ENCODE measurements at places on chromosomes 11 and 22. TPM values are rescaled to one million over a fixed set of nuclear protein-coding genes. Genes with fewer than 3 reads are reported as not detected.

- peaks cover 8% of the 10 kb centered on the region for H3K4me1 ChIP-seq
- peaks cover 15% of the 10 kb centered on the region for H3K27me3 ChIP-seq
- no peaks in the 10 kb centered on the region for H3K36me3 ChIP-seq
Observed at GRCh38 chr11:420054-420910, 5.5 kb upstream of the SIGIRR start.

- H3K4me3 ChIP-seq = no peak overlapping the region
- H3K4me1 ChIP-seq = no peaks in the 10 kb centered on the region
- no peak overlapping the region for H3K27ac ChIP-seq
- H3K36me3 ChIP-seq = no peaks in the 10 kb centered on the region
- H3K27me3 ChIP-seq = peaks cover 14% of the 10 kb centered on the region
Observed at GRCh38 chr11:114090976-114091375, 31.5 kb downstream of the ZBTB16 start.

DNA sequence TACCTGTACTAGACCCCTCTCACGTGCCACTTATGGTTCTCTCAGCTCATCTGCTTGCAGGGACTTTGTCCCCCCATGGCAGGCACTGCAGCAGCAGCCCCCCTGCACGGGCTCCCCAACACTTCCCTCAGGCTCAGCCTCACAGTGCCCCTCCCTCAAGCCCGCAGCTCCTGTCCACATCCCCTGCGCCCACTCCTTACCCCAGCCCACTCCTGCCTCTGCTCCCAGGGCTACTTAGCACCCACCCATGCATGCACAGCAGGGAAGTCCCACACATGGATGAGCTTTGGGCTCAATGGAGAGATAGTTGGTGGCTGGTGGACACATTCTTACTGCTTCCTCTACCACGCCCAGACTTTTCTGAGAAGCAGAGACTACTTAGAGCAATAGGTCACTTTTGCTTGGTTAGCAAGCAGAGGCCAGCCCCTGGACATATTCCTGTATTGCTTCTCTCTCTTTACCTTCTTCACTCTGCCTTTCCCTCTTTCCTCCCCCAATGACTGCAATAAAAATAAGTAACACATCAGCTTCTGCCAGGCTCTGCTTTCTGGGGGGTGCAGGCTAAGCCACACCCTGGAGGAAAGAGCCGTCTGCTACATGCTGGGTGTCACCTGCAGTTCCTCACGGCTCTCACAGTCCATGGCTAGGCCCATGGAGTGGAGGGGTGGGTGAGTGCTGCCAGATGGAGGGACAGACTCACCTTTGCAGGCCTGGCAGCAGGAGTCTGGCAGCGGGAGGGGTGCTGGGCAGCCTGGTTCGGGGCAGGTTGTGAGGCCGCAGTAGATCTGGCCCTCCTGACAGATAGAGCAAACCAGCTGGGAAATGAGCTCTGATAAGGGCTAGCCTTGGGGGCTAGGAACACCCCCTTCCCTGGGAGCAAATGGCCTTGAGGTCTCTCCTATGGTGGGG, 23.4 kb downstream of the CHRDL2 start:
- no peaks in the 10 kb centered on the region for H3K36me3 ChIP-seq
- H3K27ac ChIP-seq = no peak overlapping the region
- no peaks in the 10 kb centered on the region for H3K27me3 ChIP-seq
- no peaks in the 10 kb centered on the region for H3K4me1 ChIP-seq

DNA sequence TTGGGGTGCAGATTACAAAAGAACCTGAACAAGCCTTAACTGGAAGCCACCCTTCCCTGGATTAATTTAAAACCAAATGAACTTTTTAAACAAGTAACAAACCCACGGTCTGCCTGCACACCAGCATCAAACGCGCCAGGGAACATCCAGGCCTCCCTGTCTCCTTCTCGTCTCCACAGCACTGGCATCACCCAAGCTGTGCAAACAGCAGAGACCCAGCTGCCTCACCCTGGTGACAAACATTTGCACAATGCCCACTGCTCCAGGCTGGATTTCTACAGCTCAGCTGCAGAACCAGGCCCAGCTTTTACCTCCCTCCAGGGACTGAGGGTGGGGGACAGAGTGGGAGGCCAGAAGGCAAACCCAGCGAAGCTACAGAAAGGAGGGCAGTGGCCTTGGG, 7.0 kb downstream of the RPL3 start:
- H3K4me1 ChIP-seq = peaks cover 65% of the 10 kb centered on the region
- peaks cover 55% of the 10 kb centered on the region for H3K36me3 ChIP-seq
- DNase-seq = no peak

PEX16 gene
- 25.9 TPM for total RNA-seq

DNA sequence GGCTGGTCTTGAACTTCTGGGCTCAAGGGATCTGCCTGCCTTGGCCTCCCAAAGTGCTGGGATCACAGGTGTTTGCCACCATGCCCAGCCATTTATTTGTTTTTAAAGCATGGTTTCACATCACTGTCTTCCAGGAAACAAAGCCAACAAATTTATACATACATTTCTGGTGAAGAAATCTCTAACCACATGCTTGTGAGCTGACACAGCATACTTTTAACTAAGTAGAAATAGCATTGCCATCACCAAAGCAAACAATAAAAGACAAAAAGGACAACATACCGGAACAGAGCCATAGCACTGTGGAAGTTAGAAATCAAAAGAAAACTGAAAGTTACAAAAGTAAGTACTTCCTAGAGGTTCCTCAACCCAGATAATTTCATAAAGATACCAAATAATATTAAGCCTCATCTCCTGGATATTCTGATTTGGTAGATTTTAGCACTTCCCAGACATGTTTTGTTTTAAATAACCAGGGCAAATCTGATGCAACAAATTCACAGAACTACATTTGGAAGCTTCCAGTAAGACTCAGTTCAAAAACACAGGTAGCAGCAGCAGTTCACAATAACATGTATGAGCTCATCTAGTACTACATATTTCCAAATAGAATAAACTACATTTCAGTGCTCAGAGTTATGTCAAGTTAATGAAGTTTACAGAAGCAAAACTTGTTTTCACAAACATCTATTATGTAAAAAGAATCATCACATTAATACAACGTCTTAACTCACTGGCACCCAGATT, 70.6 kb downstream of the RRAS2 start:
- H3K4me1 ChIP-seq = peaks cover 13% of the 10 kb centered on the region
- H3K36me3 ChIP-seq = peaks cover 13% of the 10 kb centered on the region
- no peaks in the 10 kb centered on the region for H3K27me3 ChIP-seq
- DNase-seq = peak; percentile 81
- H3K4me3 ChIP-seq = peak overlapping the region; percentile 15

GRCh38 chr11:115869780-115870431, 365.7 kb upstream of the CADM1 start:
- DNase-seq = no peak
- H3K36me3 ChIP-seq = no peaks in the 10 kb centered on the region
- H3K4me1 ChIP-seq = no peaks in the 10 kb centered on the region
- no peaks in the 10 kb centered on the region for H3K27me3 ChIP-seq

- H3K4me3 ChIP-seq = no peak overlapping the region
- H3K27me3 ChIP-seq = no peaks in the 10 kb centered on the region
- no peak overlapping the region for H3K27ac ChIP-seq
Observed at GRCh38 chr11:112789481-112789880, 171.7 kb upstream of the NCAM1 start.

DNA sequence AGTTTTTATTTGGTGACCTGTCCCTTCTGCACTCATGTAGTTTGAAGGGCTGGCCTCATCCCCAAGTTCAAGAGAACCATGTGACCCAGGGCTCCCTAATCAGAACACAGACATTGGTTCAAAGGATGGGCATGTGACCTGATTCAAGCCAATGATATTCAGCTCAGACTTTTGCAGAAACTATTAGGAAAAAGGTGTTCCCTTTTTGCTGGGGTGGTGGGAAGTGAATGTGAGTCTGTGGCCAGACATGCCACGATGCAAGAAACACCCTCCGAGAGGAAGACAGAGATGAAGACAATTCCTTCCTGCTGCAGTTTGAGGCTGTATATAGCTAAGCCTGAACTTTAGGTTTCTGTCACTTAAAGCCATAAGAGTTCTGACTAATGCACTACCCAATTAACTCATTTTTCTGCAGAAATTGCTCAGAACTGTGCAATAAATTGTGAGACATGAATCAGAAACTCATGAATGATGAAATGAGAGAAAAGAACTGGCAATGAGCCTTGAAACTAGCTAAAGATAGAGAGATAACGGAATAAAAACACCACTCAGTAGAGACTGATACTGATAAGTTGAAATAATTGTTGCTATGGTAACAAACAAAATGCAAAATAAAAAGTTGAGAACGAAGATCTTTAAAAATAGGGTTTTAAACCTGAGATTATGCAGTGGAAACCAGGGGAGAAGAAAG, 9.2 kb upstream of the MAPK1 start:
- H3K27ac ChIP-seq = no peak overlapping the region
- no peaks in the 10 kb centered on the region for H3K27me3 ChIP-seq
- no peaks in the 10 kb centered on the region for H3K36me3 ChIP-seq
- no peak overlapping the region for H3K4me3 ChIP-seq
- no peaks in the 10 kb centered on the region for H3K4me1 ChIP-seq

DNA sequence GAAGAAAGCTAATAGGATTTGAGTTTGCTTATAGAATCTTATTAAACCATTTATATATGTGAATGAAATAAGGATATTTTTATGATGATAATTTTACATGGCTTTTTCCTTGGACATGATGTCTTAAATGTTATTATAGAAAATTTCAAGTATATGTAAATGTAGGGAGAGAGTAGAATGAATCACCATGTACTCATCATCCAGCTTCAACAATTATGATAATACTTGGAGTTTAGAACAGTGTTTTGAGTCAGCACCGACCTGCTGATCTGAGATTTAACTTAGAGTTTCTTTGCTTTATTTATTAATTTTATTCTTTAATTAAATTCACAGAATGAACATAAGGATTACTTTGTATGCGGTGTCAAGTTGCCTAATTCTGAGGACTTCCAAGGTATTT, 193.5 kb downstream of the UVRAG start:
- H3K4me1 ChIP-seq = peaks cover 27% of the 10 kb centered on the region
- peaks cover 2% of the 10 kb centered on the region for H3K36me3 ChIP-seq
- DNase-seq = peak; percentile 70
- peak overlapping the region; percentile 74 for H3K27ac ChIP-seq
- H3K4me3 ChIP-seq = no peak overlapping the region
- H3K27me3 ChIP-seq = no peaks in the 10 kb centered on the region

SPON1 gene
- 1.5 TPM for total RNA-seq

- no peak overlapping the region for H3K27ac ChIP-seq
- no peaks in the 10 kb centered on the region for H3K27me3 ChIP-seq
- no peaks in the 10 kb centered on the region for H3K36me3 ChIP-seq
- H3K4me1 ChIP-seq = peaks cover 17% of the 10 kb centered on the region
- DNase-seq = no peak
- H3K4me3 ChIP-seq = no peak overlapping the region
Observed at GRCh38 chr22:25742918-25743708, 1.1 kb downstream of the MYO18B start.

- H3K27ac ChIP-seq = no peak overlapping the region
- H3K4me3 ChIP-seq = no peak overlapping the region
- no peaks in the 10 kb centered on the region for H3K36me3 ChIP-seq
- H3K4me1 ChIP-seq = peaks cover 27% of the 10 kb centered on the region
- DNase-seq = peak; percentile 47
Observed at GRCh38 chr22:39351689-39352214, 2.0 kb downstream of the SYNGR1 start.

NELL1 gene
- total RNA-seq = not detected

- H3K27ac ChIP-seq = no peak overlapping the region
- no peak for DNase-seq
- no peak overlapping the region for H3K4me3 ChIP-seq
- peaks cover 13% of the 10 kb centered on the region for H3K27me3 ChIP-seq
- peaks cover 8% of the 10 kb centered on the region for H3K4me1 ChIP-seq
Observed at GRCh38 chr11:128894286-128894681, 3.1 kb downstream of the KCNJ5 start.

TBX10 gene
- total RNA-seq = not detected

FADS3 gene
- 59.1 TPM for total RNA-seq

PAMR1 gene
- 12.6 TPM for total RNA-seq

GRCh38 chr22:48940266-48941032, 887.2 kb downstream of the BRD1 start:
- H3K27me3 ChIP-seq = no peaks in the 10 kb centered on the region
- no peak overlapping the region for H3K27ac ChIP-seq
- DNase-seq = no peak

GRCh38 chr11:65215441-65216076, 33.8 kb downstream of the CAPN1 start:
- no peak overlapping the region for H3K27ac ChIP-seq
- H3K4me3 ChIP-seq = no peak overlapping the region
- H3K4me1 ChIP-seq = peaks cover 6% of the 10 kb centered on the region
- H3K36me3 ChIP-seq = no peaks in the 10 kb centered on the region

GRCh38 chr11:132312161-132312560, 941.7 kb downstream of the NTM start:
- peak overlapping the region; percentile 52 for H3K27ac ChIP-seq
- DNase-seq = peak; percentile 80
- H3K4me1 ChIP-seq = peaks cover 13% of the 10 kb centered on the region
- no peaks in the 10 kb centered on the region for H3K27me3 ChIP-seq
- H3K4me3 ChIP-seq = no peak overlapping the region
- H3K36me3 ChIP-seq = peaks cover 11% of the 10 kb centered on the region

DNA sequence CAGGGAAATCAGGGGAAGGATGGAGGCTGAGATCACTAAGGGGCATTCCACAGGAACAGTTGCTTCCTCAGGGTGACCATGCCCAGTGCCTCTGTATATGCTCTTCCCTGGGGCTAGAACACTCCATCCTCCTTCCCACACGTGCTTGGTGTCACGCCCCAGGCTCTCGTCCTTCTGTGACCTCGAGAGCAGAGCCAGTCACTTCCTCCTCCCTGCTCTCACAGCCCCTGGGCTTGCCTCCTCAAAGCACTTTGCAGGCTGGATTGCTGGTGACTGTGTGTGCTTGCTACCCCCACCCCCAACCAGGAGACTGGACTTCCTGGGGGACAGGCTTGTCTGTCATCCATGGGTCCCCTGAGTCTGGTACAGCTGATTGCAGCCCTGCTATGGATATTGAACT, 56.5 kb upstream of the AMPD3 start:
- peaks cover 19% of the 10 kb centered on the region for H3K4me1 ChIP-seq
- H3K27me3 ChIP-seq = no peaks in the 10 kb centered on the region
- H3K27ac ChIP-seq = no peak overlapping the region
- H3K36me3 ChIP-seq = no peaks in the 10 kb centered on the region
- no peak overlapping the region for H3K4me3 ChIP-seq

DNA sequence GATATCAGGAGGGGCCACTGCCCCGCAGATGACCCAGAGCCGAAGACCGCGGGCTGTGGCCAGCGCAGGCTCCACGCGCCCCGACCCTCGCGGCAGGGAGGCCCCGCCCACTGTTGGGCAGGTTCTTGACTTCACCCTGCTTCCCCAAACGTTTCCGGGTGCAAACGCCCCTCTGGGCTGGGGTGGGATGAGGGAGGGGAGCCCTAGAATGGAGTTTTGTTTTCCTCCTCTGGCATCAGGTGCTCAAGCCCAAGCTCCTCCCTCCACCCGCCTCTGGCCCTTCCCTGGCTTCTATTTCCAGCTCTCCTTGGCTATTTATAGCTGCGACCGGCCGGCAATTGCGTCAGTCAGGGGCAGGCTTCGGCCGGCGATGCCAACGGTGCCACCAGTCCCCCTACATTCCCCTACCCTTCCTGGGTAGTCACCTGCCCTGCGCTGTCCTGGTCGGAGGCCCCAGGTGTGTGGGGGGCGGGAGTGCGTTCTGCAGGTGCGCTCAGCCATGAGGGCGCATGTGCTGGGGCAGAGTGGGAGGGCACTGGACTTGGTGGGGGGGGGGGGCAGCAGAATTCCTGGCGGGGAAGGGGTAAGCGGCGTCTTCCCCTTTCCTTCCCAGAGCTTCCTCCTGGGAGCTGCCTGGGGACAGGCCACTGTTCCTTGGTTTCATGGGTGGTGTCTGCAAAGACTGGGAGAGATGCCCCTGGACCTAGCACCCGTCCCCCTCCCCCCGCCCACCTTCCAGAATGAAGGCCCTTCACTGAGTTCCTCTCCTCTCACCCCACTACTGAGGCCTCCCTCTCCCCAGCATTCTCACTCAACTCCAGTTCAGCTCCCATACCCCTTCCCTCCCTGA, 23.6 kb downstream of the DUSP8 start:
- peak; percentile 25 for DNase-seq
- no peak overlapping the region for H3K4me3 ChIP-seq
- H3K27ac ChIP-seq = no peak overlapping the region
- H3K36me3 ChIP-seq = no peaks in the 10 kb centered on the region
- peaks cover 27% of the 10 kb centered on the region for H3K27me3 ChIP-seq
- no peaks in the 10 kb centered on the region for H3K4me1 ChIP-seq
